CD4-positive, alpha-beta T cell treated with Interleukin-17A for 1 hour (primary cell): ENCODE measurements at places on chromosomes 12 and 14.

- DNase-seq, result no peak
These were observed 15.4 kb upstream of the C12orf75 start for GRCh38 chr12:105315130-105315529.

DNA sequence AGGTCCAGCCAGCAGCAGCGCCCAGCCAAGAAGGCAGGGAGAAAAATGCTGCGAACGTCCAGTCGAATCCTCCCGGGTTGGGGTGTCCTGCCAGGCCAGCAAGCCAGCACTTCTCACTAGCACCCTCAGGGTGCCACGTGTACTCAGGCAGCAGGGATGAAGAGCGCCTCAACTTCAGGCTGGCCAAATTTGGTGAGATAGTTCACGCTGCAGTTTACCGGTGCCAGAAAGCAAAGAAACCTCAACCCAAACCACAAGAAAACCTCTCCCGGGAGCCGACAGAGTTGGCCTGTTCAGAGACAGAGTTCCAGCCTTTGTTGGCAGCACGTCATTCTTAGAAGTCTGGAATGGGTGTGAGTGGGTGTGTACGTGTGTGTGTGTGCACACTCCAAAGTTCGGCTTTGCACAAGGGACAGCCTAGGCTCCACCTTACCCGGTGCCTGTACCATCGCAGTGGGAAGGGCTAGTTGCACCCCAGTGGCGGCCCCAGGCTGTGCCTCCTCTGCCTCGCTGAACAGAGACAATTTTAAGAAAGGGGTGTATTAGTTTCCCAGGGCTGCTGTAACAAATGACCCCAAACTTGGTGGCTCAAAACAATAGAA is 42.1 kb downstream of the ELK3 start:
- peak; percentile 53 for DNase-seq

DNA sequence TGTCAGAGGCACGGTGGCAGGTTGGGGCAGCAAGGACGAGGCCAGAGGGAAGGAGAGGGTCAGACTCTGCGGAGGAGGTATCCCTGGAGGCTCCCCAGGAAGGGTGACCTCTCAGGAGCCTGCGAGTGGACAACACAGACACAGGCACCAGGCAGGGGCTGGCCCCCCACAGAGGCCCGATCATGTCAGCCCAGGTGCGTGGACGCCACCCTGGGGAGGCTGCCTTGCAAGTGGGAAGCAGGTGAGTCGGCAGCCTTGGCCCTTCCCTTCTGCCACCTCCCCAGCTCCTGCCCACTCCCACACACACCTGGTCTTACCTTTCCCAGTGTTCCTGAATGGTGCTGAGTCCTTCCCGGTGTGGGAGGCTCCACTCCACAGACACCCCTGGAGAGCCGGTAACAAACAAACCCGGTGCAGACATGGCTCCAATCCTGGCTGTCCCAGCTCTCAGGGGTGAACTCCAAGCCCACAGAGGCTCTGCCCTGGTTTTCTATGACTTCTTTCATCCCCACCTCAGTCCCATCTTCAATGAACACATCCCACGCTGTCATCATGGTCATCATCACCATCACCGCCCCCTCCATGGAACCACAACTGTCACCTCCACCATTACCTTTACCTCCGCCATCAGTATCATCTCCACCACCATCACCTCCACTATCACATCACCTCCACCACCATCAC is 5.2 kb downstream of the ZBTB42 start:
- no peak for DNase-seq

- peak; percentile 80 for DNase-seq
These were observed 7.9 kb upstream of the KLRB1 start for GRCh38 chr12:9615420-9616136.

GRCh38 chr12:106308611-106309010 is 6.1 kb downstream of the TCP11L2 start:
- no peak for DNase-seq

DNA sequence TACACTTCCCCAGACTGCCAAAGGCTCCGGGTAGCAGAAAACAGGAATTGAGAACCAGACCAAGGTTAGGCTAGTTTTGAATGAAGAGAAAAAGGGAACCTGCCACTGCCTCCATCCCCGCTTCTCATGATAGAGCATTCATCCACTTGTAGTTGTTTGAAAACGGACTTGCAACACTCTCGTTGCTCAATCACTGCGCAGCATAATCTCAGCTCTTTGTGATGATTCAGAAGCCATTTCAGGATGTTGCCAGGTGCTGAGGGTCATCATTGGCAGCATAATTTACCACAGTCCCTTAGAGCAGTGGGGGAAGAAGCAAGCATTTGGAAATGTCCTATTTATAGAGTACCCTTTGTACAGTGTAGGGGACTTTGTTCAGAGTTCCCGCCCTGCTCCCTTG is 25.6 kb downstream of the KCNK13 start:
- DNase-seq, result peak; percentile 33

- DNase-seq, result peak; percentile 35
These were observed 8.4 kb downstream of the TEDC1 start for GRCh38 chr14:105499256-105500035.

GRCh38 chr14:56715938-56716337 is 94.3 kb downstream of the OTX2 start:
- no peak for DNase-seq

- DNase-seq, result peak; percentile 76
These were observed 438.1 kb downstream of the FUT8 start for GRCh38 chr14:65850429-65851135.

GRCh38 chr12:76084863-76085519 is 506 bp upstream of the NAP1L1 start:
- peak; percentile 74 for DNase-seq

DNA sequence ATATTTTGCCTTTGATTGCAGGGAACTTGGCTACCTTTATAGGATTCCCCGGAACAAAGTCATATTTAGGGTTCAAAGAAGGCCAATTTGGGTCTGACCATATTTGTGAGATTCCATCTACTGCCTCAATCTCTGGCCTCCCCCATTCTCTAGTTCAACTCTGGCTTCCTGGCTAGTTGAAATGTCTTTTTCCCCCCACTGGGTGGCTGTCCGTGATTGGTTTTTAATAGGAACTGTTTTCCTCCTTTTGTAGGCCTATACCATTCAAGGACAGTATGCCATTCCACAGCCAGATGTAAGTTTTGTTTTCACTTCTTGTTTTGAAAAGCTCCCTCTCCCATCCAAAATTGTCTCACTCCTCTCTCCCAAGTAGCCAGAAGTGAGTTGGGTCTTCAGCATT is 13.8 kb downstream of the PCBP2 start:
- no peak for DNase-seq

DNA sequence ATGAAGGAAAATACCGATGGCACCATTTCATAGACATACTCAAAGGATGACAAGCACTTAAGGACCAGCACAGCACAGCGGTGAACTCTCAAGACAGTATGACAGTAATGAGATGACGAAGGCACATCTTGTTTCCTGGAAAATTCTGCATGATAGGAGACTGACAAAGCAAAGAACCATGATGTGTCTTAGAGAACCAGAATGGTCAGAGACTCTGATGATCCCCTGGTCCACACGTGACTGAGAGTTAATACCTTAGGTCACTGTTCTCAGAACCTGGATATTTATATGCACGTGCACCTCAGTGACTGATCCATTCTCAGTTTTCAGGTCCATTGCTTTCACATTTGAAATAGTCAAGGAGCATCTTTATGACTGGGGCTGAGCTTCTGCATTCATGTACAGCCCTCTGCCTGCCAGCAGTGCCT is 35.3 kb downstream of the PROX2 start:
- no peak for DNase-seq

- peak; percentile 32 for DNase-seq
These were observed 122.0 kb downstream of the TMEM117 start for GRCh38 chr12:43957732-43958372.

DNA sequence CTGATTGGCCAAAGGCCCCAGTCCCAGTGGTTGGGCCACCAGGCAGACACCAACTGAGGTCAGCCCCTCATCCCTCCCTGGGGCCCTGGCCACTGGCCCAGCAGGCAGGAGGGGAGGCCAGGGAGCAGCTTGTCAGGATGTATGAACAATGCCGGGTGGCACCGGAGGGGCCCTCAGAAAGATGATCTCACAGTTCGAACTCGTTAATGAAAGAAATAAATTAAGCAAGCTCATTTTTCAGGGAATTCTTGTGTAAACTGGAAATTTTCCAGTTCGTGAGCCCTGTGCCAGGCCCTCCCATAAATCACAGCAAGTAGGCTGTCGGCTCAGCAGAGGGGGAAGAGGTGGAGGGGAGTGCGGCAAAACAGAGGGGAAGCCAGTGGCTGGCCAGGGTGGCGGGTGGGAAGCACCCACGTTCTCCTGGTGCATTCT is 177.0 kb upstream of the VASH1 start:
- no peak for DNase-seq

GRCh38 chr12:122449317-122449716 is 26.8 kb upstream of the CLIP1 start:
- no peak for DNase-seq

GRCh38 chr14:88542857-88543795 is 11.7 kb downstream of the PTPN21 start:
- DNase-seq, result no peak

DNA sequence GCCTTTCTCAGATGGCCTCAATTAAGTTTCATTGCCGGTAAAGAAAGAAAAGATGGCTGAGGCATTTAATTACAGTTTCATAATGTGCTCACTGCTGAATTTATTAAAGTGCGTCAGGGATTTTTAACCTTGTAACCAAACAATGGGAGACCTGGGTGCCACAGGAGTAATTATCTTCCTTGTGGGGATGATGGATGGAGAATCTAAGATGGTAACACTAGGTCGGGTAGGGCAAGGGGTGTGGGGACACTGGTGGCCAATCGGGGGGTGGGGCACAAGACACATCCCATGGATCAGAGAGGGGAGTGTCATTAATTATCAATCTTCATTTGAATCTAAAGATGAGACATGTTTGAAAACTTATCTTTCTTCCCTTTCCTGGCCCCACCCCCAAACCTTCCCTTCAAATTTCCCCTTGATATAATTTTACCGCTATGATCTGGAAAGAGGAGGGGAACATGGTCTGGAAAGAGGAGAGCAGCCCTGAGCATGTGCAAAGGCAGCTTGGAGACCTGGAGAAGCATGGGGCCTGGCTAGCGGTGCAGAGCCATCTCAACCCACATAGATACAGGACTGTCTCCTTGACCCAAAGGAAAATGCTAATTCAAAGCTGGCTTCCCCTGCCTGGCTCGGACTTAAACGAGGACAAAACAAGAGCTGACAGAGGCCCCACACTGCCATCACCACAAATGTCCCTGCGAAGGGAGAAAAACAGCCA is 231.3 kb upstream of the NOS1 start:
- no peak for DNase-seq

- no peak for DNase-seq
These were observed 27.5 kb downstream of the MDM1 start for GRCh38 chr12:68304626-68305025.

GRCh38 chr12:113098441-113099028 is 37.0 kb downstream of the RASAL1 start:
- DNase-seq, result peak; percentile 73

DNA sequence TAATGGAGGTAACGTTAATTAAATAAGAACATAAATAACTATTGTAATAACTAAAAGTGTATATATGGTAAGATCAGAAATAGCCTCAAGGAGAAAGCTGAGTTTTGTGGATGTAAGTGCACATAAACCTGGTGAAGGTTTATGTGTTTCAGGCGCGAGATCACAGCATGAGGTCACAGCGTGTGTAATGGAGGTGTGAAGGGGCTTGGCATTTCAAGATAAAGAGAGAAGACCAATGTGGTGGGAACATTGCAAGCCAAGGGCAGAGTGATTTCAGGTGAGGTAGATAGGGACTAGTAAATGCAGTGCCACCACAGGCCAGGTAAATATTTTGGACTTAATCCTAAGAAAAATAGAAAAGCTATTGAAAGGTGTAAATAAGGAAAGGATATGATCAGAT is 21.7 kb upstream of the KICS2 start:
- no peak for DNase-seq

GRCh38 chr12:104486943-104487819 is 30.4 kb downstream of the CHST11 start:
- no peak for DNase-seq

DNA sequence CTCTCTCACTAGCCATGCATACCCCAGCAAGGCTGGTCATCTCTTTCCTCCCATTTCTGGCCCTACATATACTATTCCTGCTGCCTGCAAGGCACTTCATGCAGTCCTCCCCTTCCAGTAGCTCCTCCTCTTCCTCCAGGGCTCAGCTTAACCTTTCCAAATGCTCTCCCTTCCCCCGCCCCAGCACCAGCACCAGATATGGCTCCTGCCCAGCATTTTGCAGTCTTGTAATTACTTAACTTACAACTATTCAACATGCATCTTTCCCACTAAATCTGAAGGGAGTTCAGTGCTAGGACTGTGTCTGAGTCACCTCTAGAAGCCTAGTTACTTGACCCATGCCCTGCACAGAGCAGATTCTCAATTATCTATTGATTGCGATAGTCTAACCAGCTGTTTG is 1.8 kb upstream of the FBXO21 start:
- no peak for DNase-seq

- no peak for DNase-seq
These were observed 39.7 kb upstream of the SMUG1 start for GRCh38 chr12:54228471-54228870.

- DNase-seq, result no peak
These were observed 45.6 kb downstream of the RNFT2 start for GRCh38 chr12:116783525-116784237.

- DNase-seq, result no peak
These were observed 523.9 kb downstream of the FOXG1 start for GRCh38 chr14:29290441-29290840.

- no peak for DNase-seq
These were observed 145.2 kb upstream of the KRR1 start for GRCh38 chr12:75656648-75657047.

GRCh38 chr12:26833743-26834490 is 923 bp upstream of the ITPR2 start:
- DNase-seq, result peak; percentile 27

DNA sequence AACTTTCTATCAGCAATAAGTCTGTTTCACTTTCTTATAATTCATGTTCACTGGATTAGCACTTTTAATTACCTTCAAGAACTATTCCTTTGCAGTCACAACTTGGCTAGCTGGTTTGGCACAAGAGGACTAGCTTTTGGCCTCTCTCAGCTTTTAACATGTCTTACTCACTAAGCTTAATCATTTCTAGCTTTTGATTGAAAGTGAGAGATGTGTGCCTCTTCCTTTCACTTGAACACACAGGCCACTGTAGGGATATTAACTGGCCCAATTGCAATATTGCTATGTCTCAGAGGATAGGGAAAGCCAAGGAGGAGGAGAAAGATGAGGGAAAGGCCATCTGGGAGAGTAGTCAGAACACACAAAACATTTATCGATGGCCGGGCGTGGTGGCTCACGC is 92.7 kb downstream of the PRICKLE1 start:
- no peak for DNase-seq

DNA sequence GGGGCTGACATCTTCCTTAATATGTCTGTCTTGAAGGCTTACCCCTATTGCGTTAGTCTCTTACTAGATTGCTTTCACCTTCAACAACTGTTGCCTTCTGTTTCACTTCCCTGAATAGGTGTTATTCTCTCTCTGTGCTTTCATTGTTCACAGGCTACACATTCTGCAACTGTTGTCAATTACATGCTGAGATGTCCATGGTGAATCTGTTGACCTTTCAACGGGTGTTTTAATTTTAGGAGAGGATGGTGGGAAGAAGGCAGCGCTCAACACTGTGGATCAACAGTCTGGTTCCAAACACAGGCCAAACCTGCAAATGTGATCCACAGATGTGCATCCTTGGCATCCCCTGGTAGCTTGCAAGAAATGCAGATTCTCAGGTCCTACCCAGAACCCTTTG is 101.9 kb downstream of the DACT1 start:
- DNase-seq, result no peak
